ENCODE measurements at places on chromosomes 5 and 9. TPM values are rescaled to one million over a fixed set of nuclear protein-coding genes. Genes with fewer than 3 reads are reported as not detected.

DND1 gene
- polyA plus RNA-seq = 0.96 TPM

DNA sequence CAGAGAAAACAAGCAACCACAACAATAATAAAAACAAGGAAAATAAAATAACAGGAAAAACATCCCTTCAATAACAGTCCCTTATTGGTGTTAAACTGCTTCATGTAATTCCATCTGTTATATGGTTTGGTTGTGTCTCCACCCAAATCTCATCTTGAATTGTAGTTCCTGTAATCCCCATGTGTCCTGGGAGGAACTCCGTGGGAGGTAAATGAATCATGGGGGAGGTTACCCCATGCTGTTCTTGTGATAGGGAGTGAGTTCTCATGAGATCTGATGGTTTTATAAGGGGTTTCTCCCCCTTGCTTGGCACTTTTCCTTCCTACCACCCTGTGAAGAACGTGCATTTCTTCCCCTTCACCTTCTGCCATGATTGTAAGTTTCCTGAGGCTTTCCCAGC is 369.8 kb downstream of the TMEM232 start:
- no peak for DNase-seq

GRCh38 chr5:14469551-14470377 is 111.8 kb upstream of the OTULINL start:
- DNase-seq = no peak

HRCT1 gene
- 15.8 TPM for polyA plus RNA-seq

DNA sequence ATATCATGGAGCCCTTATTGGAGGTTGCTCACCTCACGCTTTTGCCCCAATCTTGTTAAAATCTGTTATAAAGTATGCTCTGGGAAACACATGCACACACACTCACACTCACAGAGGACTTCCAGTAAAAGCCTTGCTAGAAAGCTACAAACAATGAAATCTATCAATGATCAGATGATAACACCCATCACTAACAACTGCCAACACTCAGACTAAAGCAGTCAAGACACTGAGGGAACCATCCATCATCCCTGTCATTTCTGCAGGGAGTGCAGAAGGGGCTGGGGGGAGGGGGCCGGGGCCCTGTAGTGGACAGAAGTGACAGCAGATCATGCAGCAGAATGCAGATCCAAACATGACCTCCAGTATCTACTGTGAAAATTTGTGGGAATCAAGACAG is 179.1 kb downstream of the AOPEP start:
- DNase-seq = no peak

Measured in urinary bladder (tissue), 4 donors.